ENCODE measurements at places on chromosomes 11 and 22.
A peak's percentile ranks its signal among the peaks of the same experiment; 100 is the strongest.

DNA sequence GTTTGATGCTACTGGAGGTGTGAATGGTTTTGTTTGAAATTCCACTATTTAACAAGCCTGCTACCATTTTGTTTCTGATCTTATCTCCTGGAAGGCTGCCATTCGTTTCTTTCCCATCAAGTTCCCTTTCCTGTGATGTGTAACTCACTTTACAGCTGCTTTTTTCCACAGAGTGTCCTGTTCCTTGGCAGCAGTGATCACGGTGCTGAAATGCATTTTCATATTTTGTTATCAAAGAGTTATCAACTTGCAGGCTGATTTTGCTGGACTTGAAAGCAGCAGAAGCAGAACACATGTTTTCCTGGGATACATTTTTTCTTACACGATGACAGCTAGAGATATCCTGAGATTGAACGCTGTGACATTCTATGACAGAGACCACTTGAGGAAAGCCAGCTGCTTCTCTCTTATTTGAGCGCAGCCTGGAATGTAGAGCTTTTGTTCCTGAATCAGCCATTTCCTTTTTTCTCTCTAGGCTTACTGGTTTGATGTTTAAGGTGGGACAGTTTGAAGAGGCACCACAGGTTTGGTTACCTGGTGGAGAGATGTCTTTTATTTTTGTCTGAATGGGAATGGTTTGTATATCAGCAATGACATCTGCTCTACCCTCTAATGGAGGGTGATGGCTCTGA, 34.7 kb downstream of the PRR14L start:
- DNase-seq = no peak

GRCh38 chr22:48537343-48537680, 1290.4 kb downstream of the BRD1 start:
- DNase-seq = peak; percentile 87

- no peak for DNase-seq
These were observed 63.5 kb downstream of the MRTFA start for GRCh38 chr22:40572976-40573375.

DNA sequence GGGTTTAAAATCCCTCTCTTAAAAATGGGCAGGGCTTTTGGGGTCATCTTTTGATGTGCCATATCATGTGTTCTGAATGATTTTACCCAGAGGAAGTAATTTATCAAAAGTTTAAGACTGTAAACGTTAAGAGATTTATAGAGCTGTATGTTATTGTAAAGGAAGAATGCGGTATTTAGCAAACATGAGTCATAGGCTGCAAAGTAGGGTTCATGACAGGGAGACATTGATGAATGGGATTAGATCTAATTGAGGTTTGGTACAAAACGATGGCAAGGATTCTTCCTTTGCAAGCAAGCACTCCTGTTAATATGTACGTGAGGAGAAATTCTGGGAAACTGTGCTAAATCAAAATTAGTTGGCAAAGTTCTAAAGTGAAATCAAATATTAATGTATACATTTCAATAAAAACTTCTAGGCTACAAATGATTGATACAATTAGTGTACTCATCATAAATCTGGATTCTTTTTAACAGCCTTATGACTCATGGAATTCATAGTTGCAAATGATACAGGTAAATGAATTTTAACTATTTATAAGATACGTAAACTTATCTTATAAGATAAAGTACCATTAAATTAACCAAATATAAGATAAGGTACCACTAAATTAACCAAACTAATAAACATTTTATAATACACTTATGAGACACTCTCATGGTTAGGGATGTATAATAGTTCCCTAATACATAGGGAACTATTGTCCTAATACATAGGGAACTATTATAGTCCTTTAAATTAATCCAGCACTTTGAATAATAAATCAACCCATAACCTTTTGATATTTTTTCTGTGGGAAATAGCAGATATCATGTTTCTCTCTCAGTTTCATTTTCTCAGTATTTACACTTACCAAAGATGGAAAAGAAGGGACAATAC, 58.4 kb downstream of the KIF18A start:
- DNase-seq = no peak
